Esophagus mucosa (tissue), 1 donor: ENCODE measurements at places on chromosomes 3 and 15. TPM values are rescaled to one million over a fixed set of nuclear protein-coding genes. Genes with fewer than 3 reads are reported as not detected.

- no peak for ATAC-seq
These were observed 45.1 kb upstream of the RSL24D1 start for GRCh38 chr15:55241891-55242290.

DNA sequence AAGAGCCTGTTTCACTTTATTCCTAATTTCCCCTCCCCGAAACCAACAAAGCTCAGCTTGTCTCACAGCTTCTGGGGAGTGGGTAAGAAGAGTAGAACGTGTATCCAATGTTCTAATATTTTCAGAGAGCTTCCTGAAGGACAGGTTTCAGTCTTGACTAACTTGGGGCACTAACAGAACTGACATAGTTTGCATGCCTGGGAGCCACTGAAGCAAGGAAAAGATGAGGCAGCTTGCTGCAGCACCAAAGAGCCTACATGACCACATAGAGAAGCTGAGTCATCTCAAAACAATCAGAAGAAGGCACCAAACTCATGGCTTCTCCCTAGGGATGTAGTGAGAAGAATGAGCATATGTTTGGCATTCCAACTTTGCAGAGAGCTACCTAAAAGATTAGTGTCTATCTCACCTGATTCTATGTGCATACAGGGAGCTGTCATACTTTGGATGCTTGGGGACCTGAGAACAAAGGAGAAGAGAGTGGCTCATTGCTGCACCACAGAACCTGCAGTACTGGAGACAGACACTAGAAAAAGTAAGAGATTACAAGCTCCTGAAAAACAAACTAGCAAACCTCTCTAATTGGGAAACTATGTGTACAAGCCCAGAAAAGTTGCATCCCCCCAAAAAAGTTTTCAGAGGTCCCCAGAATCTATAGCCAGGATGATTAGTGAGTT lies 86.9 kb downstream of the DCLK3 start:
- peak; percentile 90 for ATAC-seq

DNA sequence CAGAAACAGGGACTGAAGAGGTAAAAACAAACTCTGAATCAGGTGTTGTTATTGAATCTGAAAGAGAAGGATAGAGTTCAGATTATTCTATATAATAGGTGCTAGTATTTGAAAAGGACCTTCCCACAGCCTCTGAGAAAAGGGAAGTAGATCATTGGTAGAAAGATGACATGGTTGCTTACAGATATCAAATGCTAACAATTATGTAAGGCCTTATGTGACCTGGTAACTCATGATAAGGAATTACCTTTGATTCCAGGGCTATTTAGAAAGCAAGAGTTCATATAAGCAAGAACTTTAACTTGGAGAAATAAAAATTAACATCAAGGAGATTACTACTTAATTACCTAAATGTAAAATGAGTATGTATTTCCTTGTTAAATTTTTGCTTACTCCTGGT lies 7.6 kb downstream of the SLC27A2 start:
- ATAC-seq: no peak

CFAP100 gene
- total RNA-seq: not detected
